Activated naive CD4-positive, alpha-beta T cell treated with anti-CD3 and anti-CD28 coated beads, Interleukin-2, amount 50 U/mL, for 72 hours (primary cell): ENCODE measurements at places on chromosomes 16 and 17.

DNA sequence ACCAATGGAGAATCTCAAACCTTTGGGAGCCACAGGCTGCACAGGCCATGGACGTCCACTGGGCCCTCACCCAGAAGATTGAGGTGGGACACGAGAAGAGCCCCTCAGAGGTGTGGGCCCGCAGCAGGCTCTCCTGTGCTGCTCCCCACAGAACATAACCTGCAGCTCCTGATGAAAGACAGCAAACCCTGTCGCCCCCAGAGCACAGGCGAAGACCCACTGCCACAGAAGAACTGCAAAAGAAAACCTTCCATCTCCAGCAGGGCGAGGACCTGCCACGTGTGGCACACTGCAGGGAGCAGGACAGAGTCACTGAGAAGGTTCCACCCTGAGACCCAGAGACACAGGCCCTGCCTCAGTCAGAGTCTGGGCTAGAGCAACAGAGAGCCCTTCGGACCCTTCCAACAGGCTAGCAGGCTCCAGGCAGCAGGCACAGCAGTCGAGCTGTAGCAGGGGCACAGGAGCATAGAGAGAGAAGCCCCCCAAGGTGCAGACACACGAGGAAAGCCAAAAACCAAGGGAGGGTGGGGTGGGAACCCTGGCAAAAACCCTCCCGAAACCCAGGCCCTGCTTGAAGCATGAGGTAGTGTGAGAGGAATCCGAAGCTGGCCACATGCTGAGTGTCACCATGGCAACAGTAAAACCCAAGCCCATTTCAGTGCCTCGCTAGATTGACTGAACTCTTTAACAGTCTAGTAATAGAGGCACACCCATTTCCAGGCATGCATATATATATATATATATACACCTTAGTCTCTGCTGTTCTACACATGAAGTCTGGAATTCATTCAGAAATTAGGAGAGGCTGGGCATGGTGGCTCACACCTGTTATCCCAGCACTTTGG lies 60.0 kb upstream of the CHMP6 start:
- DNase-seq, result no peak

DNA sequence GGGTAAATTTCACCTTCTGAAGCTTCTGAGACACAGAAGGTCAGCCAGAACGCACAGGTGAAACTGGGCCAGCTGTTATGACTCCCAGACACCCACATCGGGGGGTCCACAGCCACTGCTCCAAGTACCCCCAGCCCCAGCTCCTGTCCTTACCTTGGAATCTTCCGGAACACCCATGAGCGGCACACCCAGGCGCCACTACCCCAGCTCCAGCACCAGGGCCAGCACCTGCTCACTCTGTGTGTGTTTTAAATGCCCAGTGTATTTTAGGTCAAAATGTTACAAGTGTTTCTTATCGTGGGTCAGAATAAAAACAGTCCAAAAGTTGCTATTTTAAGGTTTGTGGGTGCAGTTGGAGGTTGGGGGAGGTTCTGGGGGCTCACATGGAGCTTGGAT lies 116.3 kb downstream of the RMI2 start:
- no peak for DNase-seq

- DNase-seq, result no peak
Measured at GRCh38 chr16:68473358-68474070, 25.2 kb upstream of the SMPD3 start.

DNA sequence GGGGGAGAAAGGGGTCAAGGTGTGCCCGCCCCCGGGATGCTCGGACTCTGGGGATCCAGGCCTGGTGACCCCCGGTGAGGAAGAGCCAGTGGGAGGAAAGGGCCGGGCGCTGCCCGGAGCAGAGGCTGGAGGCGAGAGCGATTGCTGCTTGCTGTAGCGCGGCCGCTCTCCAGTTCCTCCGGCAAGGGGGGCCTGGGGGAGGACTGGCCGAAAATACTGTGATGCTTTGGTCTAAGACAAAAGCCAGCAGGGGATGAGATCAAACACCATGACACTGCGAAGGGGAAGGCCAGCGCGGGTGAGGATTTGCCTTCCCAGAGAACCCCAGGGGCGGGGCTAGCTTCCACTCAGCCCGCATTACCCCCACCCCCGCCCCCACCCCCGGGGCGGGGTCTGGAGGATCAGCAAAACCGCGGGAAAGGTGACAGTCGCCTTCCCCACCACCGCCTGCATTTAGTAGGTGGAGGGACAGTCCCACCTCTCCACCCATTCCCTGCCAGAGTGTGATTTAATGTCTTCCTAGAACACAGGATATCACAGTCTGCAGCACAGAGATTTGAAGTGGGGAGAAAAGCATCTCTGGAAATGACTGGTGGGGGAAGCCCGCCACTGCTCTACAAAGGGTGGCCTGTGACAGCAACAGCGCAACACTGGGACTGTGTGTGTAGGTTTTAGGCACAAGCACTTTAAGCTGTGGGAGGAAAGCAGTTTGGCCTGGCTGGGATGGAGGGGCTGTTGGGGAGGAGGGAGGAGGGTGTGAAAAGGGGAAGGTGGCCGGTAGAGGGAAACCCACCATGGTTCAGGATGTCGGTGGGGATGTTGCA lies 25.7 kb downstream of the MRC2 start:
- DNase-seq, result peak; percentile 90

DNA sequence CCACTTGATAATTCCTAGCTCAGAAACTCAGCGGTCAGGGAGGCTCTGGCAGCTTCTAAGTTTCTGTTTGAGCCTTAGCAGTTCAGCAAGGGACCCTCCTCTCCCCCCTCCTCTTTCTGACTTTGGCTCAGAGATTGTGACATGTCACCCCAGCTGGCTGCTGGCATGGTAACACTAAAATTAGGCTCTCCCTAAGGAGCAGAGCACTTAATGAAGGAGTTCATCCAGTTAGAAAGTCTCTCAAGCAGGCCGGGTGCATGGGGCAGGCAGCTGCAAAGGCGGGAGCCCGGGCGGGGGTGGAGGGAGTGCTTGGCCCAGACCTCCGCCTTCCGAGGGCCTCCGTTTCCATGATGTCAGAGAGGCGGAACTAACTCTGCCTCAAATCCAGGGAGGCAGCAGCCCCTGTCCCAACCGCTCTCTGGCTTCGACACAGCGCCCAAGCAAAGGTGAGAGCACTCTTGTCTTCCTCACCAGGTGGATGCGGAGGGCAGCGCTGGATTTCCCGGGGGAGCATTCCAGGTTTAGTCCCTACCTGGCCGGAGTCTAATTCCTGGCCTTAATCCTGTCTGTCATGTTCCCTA lies 128.0 kb upstream of the PLCG2 start:
- DNase-seq, result no peak

- DNase-seq, result no peak
Measured at GRCh38 chr17:7444682-7445618, at the start of gene CHRNB1. Gene CHRNB1, plus strand, starts transcription at chr17:7445061. Its CDS starts 67 bp downstream, at chr17:7445128.
